Left lobe of liver (tissue), 2 donors: ENCODE measurements at places on chromosomes 4 and X. TPM values are rescaled to one million over a fixed set of nuclear protein-coding genes. Genes with fewer than 3 reads are reported as not detected.

The NPNT gene
- total RNA-seq: 2.0 TPM

The DIAPH2 gene
- total RNA-seq: 9.4 TPM

The ZDHHC15 gene
- total RNA-seq: 0.13 TPM

The GAGE12H gene
- total RNA-seq: not detected

The PCSK1N gene
- 0.23 TPM for total RNA-seq

The ARSJ gene
- 2.2 TPM for total RNA-seq

GRCh38 chrX:41110801-41111625, 25.8 kb downstream of the USP9X start:
- DNase-seq: no peak

DNA sequence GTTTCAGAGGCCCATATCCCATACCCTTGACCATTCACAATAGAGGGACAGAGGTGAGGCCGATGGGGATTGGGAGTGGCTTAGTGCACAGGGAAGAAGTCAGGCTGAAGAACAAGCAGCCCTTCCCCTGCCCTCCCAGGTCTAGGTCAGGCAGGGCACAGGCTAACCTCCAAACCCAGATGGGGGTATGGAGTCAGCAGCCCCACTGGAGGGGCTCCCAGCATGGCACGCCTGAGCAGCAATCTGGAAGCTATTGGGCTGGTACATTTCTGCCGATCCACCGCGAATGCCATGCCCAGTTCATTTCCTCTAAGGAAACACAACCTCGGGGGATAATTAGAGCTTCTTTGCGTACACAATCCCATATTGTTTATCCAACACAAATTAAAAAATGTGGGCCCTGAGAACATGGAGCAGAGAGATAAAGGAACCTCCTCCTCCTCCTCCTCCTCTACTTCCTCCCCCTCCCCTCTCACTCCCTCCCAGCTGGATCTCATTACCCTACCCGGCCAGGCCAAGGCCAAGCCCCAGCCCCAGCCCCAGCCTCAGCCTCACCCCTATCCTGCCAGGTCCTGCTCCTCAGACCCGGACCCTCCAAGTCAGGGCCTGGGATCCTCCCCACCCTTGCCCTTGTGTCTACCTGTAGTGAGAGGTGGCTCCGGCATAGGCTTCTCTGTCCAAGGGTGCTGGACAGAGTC, 83.0 kb downstream of the PJA1 start:
- DNase-seq: no peak

DNA sequence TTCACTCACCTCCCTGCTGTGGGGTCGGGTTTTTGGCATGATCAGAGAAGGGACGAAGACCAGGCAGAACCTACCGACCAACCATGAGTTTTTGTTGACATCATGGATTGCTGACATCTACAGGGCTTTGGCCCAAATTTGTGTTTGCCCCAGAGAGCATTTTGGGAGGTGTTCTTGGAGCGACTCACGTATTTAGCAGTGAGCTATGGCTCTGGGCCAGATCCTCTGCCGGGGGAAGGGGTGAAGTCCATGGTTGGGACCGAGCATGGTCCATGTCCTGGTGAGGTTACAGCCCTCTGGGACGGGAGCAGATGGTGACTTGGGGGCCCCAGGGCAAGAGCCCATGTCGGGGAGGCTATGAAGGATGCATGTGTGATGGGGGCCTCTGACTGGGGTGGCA, 17.4 kb downstream of the SORCS2 start:
- peak; percentile 89 for DNase-seq

GRCh38 chrX:1903236-1903935, 288.5 kb downstream of the ASMT start:
- no peak for DNase-seq

GRCh38 chrX:124289443-124289842, 43.0 kb upstream of the TEX13D start:
- DNase-seq: no peak

DNA sequence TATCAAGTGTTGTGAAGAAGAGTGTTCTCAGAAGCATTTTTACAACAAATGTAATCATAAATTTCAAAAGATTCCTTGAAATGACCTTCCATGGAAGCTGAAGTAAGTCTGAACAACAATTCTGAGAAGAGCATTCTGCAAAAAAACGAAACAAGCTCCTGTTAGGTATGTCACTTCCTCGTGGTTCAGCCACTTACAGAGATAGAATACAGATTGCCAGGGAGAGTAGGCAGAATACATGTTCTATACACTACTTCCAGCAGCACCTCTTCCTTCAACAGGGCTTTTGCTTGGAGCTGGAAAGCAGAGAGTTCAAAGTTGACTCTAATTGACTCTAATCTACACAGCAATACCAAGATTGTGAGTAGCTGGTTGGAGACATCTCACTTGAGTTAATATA, 274.5 kb downstream of the ADGRA3 start:
- no peak for DNase-seq

DNA sequence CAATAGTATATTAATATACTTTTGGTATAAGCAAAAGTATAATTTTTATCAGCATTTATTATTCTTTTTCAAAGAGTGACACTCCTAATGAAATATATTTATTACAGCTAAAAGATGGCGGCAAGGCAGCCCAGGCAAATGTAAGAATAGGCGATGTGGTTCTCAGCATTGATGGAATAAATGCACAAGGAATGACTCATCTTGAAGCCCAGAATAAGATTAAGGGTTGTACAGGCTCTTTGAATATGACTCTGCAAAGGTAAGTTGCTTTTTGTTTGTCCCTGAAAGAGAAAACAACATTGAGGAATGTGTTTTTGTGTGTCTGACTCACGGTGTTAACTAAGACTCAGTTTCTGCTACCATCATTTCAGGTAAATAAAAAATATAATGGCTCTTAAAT, 71.9 kb downstream of the PDLIM5 start:
- no peak for DNase-seq

DNA sequence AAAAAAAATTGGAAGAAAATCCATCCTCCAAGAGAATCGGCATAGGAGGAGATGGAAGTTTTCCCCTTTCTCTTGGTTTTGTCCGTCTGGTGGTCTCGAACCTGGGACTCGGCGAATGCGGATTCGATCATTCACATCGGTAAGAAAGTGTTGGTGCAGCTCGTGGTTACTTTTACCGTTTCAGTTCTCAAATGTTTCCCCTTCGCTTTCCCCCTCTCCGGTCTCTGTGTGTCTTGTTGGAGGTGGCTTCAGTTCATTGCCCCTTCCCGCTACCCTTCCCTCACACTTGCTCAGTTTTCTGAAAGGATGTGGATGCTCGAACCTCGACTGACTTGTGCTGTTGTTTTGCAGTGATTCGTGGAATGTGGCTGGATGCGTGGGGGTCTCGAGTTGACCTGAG, 840 bp downstream of the GRID2 start:
- no peak for DNase-seq

GRCh38 chrX:40154250-40154852, 56.6 kb upstream of the BCOR start:
- no peak for DNase-seq
